ENCODE measurements at places on chromosomes 4 and X.

DNA sequence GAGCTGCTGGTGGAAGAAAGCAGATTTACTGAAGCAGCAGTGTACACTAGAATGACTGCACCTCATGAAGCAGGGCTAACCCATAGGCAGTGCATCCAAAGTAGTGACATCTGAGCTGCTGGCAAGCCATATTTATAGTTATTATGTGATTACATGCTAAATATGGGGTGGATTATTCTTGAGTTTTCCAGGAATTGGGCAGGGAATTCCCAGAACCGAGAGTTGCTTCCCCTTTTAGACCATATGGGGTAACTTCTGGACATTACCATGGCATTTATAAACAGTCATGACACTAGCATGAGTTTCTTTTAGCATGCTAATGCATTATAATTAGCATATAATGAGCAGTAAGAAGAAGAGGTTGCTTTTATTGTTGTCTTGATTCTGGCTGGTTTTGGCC is 665.8 kb upstream of the POU3F4 start:
- no peak for DNase-seq

- DNase-seq = no peak
Observed at GRCh38 chr4:177759729-177760128, 317.5 kb upstream of the AGA start.

- DNase-seq = no peak
Observed at GRCh38 chr4:8553991-8554405, 26.2 kb upstream of the GPR78 start.

DNA sequence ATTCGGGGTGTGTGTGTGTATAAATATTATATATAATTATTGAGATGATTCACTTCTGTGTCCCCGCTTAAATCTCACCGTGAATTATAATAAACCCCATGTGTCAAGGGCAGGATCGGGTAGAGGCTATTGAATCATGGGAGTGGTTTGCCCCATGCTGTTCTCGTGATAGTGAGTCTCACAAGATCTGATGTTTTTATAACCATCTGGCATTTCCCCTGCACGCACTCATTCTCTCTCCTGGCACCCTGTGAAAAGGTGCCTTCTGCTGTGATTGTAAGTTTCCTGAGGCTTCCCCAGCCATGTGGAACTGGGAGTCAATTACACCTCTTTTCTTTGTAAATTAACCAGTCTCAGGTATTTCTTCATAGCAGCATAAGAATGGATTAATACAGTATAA is 851.4 kb upstream of the AGA start:
- DNase-seq = no peak

DNA sequence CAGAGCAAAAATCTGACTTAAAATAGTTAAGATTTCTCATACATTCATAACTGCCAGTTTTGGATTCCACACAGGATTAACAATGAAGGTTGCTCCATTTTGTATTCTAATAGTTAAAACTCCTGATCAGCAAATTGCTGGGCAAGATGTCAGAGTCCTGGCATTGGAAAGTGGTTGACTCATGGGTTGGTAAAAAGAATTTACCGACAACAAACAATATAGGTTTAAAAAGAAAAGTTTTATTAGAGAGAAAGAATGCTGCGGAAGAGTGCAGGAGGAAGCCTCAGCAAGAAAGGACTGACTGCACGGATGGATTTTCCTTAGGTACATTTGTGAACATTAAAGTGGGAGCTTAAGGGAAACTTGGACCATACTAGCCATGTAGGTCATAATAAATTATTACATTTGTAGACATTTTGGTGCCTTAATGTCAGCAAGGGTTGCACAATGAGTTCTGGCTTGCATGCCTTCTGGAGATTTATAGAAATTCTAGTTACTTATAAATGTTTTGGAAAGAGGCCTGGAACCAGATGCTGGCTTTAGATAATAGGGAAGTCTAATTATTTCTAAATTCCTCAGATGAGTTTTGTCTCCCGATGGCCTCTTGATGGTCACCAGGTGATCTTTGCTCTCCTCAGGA is 25.4 kb upstream of the IL2 start:
- no peak for DNase-seq

DNA sequence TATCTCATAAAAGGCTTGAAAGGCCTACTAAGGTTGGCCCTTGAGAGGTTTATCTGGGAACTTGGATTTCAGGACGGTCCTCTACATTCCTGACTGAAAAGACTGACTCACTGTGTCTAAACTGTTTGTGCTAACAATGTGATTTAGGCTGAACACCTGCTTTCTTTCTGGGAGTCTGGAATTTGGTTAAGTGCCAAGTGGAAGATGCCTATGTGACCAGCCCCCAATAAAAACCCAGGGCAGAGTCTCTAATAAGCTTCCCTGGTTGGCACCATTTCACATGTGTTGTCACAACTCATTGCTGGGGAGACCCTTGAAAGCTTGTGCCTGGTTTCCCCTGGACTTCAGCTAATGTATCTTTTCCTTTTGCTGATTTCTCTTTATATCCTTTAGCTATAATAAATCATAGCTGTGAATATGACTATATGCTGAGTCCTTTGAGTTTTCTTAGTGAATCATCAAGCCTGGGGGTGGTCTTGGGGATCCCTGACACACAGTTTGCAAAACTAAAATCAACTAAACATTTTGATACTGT is 55.1 kb downstream of the GPR82 start:
- DNase-seq = no peak

DNA sequence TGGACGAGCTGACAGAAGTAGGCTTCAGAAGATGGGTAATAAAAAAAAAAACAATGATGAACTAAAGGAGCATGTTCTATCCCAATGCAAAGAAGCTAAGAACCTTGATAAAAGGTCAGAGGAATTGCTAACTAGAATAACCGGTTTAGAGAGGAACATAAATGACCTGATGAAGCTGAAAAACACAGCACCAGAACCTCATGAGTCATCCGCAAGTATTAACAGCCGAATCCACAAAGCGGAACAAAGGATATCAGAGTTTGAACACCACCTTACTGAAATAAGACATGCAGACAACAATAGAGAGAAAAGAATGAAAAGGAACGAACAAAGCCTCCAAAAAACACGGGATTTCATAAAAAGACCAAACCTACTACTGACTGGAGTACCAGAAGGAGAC is 10.5 kb downstream of the NELFA start:
- no peak for DNase-seq

- DNase-seq = no peak
Observed at GRCh38 chr4:6916587-6917460, 7.2 kb downstream of the TBC1D14 start.

DNA sequence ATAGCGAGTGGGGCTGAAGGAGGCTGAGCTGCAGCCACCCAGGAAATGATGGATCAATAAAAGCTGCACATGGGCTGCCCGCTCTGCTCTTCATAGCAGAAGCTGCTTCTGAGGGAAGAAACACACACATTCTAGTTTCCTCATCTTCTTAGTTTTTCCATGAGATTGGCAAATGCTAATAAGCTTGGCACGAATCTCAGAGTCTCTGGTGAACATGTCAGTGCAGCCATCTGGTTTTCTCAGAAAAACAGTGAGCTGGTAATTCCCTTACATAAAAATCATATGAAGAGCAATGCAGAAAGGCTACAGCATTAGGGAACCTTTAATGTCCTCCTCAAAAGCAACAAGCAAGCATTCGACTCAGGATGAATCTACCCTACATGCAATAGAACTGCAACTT is 69.9 kb downstream of the GATB start:
- no peak for DNase-seq

GRCh38 chr4:150080875-150081274 is 2.6 kb downstream of the DCLK2 start:
- DNase-seq = no peak

DNA sequence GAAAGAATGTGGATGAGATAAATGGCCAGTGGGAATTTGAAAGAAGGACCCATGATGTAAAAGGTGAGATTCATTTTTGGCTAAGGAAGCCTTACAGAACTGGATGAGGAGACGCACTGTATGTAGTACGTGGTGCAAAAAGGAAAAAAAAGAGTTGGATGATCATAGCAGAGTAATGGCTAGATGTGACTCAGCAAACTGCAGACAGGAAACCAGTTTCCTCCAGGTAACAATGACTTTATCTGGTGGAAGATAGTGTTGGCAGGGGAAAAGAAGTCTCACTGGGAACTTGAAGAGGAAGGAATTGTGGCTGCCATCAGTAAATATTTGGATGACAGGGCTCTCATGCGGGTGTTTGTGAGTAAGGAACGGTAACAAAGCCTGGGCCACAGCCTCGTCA is 243.2 kb downstream of the CPE start:
- DNase-seq = no peak

- no peak for DNase-seq
Observed at GRCh38 chr4:8290701-8290970, 21.1 kb downstream of the HTRA3 start.

- no peak for DNase-seq
Observed at GRCh38 chr4:155114790-155115189, 93.6 kb upstream of the NPY2R start.

GRCh38 chr4:81509191-81509590 is 37.5 kb upstream of the RASGEF1B start:
- no peak for DNase-seq

Data from T-cell (primary cell).